Activated CD8-positive, alpha-beta memory T cell treated with anti-CD3 and anti-CD28 coated beads, Interleukin-2, amount 50 U/mL, for 48 hours (primary cell): ENCODE measurements at places on chromosomes 12 and 14.

GRCh38 chr12:59895166-59895775, 299.4 kb downstream of the SLC16A7 start:
- no peak for DNase-seq

- DNase-seq: no peak
Measured at GRCh38 chr14:87690076-87690613, 302.8 kb downstream of the GALC start.

GRCh38 chr12:25376985-25377384, 126.3 kb upstream of the KRAS start:
- no peak for DNase-seq

- no peak for DNase-seq
Measured at GRCh38 chr14:93039649-93040315, 75.9 kb downstream of the ITPK1 start.

GRCh38 chr14:80211153-80212022, at the start of gene DIO2:
Gene DIO2, minus strand, starts transcription at chr14:80211504. Its CDS starts 32 bp downstream, at chr14:80211472.
- no peak for DNase-seq

DNA sequence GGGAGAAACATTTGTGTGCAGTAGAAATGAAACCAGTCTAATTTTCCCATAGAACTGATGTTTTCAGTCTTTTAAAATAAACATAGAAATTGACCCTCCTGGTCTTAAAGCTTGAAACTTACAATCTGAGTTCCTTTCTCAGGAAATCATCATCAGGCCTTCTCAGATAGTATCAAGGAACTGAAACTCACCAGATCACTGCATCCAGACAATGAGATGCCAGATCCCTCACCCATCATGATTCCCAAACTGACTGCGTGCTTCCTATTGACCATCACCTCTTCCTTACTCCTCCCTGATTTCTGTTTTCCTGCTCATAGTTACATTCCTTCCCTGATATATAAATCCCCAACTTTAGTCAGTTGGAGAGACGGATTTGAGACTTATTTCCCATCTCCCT, 195.0 kb upstream of the AMIGO2 start:
- no peak for DNase-seq

DNA sequence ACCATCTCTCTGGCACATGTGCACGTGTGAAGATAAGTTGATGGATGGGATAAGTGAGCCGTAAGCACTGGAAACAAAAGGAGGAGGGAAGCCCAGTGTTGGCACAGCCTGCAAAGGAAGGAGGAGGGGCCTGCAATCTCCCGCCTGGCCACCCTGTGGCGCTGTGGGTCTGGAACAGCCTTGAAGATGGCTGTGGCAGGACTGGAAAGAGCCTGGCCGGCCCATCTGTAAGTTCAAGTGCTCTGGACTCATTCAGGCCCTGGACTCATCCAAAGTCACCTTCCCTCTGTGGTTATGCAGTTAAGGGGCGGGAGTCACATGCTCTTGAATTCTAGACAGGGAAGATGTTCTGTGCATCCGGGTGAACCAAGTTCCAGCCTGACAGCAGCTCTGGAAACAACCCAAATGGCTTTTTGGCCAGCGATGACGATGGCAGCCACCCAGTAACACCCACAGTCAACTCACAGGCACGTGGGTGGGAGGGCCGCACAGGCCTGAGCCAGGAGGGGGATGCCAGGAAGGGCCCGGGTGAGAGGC, 50.4 kb downstream of the CHGA start:
- DNase-seq: peak; percentile 81

- peak; percentile 69 for DNase-seq
Measured at GRCh38 chr12:12474931-12475795, 87.5 kb downstream of the DUSP16 start.

- no peak for DNase-seq
Measured at GRCh38 chr14:58258156-58258555, 13.5 kb downstream of the PSMA3 start.

DNA sequence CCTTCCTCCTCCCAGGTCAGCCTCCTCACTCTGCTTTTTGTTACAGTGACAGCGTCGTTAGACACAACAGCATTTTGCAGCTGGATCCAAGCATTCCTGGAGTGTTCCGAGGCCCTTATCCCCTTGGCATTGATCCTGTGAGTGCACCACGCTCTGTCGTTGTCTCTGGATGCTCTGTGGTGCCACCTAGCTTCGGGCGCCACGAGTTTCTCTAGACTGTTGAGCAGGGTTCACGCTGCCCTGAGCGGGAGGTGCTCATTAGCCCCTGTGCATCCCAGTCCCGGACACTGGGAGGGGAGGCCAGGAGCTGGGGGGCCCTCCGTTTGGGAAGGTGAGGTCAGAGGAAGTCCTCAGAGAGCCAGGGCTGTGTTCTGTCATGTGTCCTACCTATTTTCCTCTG, 17.3 kb upstream of the DNAH10 start:
- no peak for DNase-seq

- DNase-seq: no peak
Measured at GRCh38 chr12:57869927-57870318, 23.4 kb upstream of the CTDSP2 start.

- no peak for DNase-seq
Measured at GRCh38 chr14:80926397-80927082, 15.0 kb downstream of the CEP128 start.

DNA sequence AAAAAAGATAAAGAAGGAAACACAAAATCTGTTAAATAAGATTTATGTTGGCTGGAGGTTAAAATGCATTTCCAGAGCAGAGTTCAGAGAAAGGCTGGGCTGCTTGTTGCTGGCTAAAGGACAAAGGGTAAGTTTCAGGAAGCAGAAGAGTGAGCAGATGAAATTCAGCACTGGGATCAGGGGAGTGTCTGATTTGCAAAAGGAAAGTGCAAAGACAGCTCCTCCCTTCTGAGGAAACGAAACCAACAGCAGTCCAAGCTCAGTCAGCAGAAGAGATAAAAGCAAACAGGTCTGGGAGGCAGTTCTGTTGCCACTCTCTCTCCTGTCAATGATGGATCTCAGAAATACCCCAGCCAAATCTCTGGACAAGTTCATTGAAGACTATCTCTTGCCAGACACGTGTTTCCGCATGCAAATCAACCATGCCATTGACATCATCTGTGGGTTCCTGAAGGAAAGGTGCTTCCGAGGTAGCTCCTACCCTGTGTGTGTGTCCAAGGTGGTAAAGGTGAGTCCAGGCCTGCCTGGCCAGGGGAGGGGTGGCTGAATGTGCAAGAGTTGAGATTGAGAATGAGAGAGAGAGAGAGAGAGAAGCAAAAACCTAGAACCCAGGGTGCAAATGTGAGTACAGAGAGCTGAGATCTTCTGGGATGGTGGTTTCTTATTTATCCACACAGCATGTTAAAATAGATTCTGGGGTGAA, at the start of gene OAS1:
Gene OAS1, plus strand, starts transcription at position 251 of the 703 bp plus-strand sequence. Its CDS starts 78 bp downstream, at position 329.
- no peak for DNase-seq

DNA sequence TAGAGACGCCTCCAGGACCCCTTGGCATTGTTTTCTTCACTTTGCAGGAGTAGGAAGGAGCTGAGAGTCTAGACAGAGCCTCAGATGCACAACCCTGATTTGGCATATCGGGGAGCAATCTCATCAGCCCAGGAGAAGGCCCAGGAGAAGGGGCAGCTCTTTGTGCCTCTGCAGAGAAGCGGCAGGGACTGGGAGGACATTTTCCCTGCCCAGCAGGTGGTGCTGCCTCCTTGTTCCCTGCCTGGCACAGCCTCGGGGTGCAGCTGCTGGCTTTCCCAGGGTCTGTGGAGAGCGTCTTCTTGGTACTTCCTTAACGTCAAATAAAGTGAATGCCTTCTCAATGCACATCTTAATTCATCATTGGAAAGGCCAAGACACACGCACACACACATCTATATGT, 419.5 kb downstream of the TMEM121 start:
- no peak for DNase-seq

- DNase-seq: peak; percentile 67
Measured at GRCh38 chr12:132559652-132560363, 50.6 kb downstream of the LRCOL1 start.

GRCh38 chr12:62861586-62861985, 73.4 kb downstream of the PPM1H start:
- no peak for DNase-seq

GRCh38 chr12:110743571-110744093, 941 bp upstream of the PPP1CC start:
- peak; percentile 52 for DNase-seq

GRCh38 chr12:130965668-130966067, 12.0 kb downstream of the ADGRD1 start:
- no peak for DNase-seq

GRCh38 chr14:76480426-76480825, 104.5 kb downstream of the ESRRB start:
- DNase-seq: no peak

DNA sequence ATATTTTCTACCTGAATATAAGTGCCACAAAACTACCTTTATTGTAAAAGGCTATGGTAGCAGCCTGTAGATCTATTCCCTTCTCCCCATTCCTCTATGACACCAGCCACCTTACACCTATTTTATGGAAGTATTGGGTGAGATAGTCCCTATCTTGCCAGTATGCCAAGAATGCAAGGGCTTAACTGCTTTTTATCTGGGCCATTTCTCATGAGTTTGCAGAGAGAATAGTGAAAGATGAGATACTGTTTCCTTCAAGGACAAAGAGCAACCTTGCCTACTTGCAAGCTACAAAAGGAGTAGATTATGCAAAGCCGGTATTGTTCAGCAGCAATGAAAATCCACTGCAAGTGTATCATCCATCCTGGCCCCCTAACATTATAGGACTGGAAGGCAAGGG, 1775.6 kb upstream of the SEL1L start:
- DNase-seq: no peak

- no peak for DNase-seq
Measured at GRCh38 chr14:67172520-67172919, 16.7 kb upstream of the GARIN2 start.

GRCh38 chr12:92973614-92974013, 44.5 kb upstream of the EEA1 start:
- no peak for DNase-seq

DNA sequence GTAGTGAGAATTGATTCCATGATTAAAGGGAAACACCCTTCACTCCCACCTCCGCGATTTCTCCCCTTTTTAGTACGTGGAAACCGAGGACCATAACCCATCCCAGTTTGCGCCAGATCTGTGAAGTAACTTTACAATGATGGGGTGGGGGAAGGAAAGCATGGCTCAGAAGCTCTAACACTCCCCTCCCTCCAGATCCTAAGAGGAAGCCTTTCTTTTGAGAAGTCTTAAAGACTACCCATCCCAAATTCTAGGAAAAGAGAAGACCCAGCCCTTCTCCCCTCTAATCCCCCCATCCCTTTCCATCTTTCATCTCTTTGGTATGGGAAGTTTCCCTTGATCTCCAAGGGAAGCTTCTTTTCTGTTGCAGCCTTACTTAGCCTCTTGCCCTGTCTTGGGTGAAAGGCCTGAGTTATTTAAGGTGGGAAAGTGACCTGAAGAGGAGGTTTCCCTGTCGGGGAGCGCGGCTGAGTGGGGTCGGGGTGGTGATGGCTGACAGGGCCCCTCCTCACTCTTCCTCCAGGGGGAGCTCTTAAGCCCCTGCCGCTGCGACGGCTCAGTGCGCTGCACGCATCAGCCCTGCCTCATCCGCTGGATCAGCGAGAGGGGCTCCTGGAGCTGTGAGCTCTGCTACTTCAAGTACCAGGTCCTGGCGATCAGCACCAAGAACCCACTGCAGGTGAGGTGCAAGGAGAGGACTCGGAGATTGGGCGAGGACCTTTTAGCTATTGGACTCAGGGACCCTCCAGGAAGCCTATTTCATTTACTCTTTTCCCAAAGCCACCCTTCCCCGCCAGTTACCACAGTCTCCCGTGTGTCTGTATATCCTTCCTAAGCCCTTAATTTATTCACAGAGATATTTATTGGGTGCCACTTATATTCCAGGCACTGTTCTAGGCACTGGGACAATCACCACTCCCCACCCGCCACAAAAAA, 1.8 kb downstream of the MARCHF9 start:
- DNase-seq: peak; percentile 87

DNA sequence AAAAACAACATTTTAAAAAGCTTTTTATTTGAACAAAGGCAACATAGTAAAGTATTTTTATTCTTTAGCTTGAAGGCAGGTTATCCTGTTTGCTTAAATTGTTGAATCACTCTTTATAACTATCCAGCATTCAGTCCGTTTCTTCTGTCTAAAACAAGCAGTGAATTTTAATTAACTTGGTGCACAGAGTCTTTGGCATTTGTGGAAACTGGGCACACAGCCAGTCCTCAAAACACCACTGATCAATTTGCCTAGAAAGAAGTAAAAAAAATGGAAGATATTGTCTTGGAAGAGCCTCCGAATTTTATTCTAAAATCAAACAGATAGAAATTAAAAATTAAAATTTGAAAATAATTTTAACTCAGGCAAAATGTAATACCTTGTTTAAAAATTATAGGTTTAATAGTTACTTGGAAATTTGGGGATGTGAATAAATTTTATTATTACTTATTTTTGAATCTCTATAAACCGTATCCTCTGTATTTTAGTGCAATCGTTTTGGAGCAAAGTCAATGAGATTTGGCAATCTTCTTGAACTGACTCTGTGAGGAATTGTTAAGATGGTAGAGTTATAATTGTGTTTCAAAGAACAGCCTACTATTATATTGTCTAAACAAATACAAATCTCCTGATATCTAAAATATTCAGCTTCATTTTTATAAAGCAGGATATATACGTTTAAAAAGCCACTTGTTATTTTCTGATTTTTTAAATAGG, 927.0 kb downstream of the SLC16A7 start:
- DNase-seq: no peak

DNA sequence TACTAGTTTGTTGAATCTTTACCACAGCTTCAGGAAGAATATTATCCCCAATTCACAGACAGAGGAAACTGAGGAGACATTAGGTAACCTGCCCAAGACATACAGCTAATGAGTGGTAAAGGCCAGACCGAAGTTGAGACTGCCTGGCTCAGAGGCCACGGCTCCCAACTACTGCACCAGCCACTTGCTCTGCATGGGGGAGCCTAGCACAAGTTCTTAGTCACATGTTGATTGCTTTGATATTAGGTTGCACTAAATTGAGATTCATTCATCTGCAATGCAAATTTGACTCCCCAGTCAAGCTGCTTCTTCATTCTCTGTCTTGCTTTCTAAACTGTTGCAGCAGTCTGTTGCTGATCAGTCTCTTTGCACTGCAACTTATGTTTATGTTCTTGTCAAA, 25.9 kb upstream of the POLR3B start:
- DNase-seq: no peak
